D721Med (cell line): ENCODE measurements at places on chromosomes 3 and 15.

- no peak for DNase-seq
Measured at GRCh38 chr3:10354361-10355015, 33.6 kb upstream of the SEC13 start.

DNA sequence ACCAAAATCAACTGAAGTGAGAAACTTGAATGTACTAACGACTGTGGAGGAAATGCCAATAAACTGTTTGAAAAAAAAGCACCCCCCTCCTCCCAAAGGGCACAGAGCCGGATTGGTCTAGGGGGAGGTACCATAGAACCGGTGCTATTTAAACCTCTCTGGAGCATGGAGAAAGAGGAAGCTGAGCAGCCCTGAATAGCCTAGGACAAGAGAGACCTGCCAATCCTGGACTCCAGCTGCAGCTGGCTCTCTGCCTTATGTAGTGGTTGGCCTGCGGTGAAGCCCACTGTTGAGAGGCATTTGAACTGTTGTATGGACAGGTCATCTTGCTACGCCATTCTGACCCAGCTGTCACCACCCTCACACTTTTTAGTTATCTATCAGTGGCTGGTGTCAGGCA, 1.5 kb upstream of the SH3GL3 start:
- DNase-seq: no peak

GRCh38 chr3:126344380-126345041, 12.7 kb downstream of the KLF15 start:
- no peak for DNase-seq

- no peak for DNase-seq
Measured at GRCh38 chr3:36653095-36653494, 111.3 kb downstream of the DCLK3 start.

DNA sequence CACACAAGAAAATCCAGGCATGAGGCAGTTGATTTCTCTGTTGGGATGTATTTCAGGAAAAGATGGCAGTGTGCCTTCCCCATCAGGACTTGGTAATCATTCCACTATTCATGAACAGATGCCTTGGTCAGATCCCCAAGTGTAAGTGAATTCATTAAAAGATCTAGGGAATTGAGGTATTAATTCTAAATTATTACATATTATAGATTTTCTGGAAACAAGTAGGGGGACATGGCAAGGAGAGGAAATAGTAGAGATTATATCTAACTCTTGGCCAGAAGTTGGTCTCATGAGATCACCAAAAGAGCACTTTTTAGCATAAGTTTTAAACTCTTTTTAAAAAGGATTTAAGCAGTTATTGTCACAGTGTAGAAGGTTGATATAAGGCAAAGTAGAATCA, 74.4 kb upstream of the MDFIC2 start:
- no peak for DNase-seq

DNA sequence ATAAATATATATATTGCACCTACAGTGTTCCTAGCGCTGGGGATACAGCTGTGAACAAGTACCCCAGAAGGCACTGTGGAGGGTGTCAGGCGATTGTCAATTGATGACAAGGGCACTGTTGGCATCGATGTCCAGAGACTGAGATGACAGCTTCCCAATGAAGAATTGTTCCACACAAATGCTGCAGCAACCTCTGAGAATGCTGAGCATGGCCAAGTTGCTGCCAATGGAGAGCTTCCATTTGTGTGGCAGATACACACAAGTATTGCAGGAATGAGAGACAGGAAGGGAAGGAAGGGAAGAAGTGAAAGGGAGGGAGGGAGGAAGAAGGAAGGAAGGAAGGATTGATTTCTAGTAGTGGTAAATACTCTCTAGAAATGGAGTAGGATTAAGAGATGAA, 21.9 kb downstream of the LRTM1 start:
- no peak for DNase-seq

- no peak for DNase-seq
Measured at GRCh38 chr3:194893121-194893987, 207.7 kb downstream of the FAM43A start.

DNA sequence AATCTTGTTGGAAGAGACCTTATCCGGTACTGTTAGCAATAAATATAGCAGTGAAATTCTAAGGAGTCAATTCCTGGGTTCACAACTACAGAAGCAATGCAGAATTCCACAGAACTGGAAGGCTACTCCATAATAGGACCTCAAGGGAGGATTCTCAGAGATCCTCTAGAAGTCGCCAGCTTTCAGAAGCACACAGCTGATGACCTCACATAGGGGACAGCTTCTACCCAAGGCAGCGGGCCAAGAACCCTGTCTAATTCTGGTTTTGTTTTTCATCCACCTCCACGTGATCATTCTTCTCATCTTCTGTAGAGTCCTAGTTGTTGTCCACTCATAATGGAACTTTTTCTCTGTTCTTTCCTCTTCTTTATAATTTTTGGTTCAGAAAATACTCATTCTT, 99.4 kb downstream of the ERC2 start:
- no peak for DNase-seq

DNA sequence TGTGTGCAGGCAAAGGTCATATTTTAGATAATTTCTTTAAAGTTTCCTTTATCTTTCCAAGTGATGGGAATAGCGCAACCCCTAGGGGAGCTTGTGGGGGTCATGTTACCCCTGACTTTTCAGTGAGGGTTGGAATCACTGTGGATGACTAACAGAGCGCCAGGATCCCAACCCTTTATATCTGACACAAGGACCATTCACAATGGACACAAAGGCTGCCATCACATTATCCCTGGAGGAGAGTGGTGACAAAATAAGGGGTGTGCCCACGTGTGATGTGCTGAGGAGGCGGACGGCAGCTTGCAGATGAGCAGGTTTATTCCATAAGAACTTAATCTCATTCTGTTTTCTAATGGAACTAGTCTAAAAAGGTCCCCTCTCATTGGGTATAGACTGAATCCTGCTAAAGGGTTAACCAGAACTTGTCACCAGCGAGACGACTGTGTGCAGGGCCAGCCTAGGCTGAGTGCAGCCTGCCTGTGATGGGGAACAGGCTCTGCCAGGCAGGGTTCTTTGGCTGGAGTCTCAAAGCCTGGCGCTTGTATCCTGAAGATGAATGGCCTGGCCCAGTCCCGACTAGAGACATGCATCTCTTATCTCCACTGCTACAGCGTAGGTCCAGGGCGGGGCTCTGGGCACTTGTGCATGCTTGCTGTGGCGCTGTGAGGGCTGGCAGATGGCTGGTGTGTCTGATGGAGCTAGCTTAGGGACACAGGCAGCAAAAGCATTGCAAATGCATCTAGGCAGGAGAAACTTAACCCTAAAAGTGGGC, 50.2 kb downstream of the CHDH start:
- peak; percentile 66 for DNase-seq

- no peak for DNase-seq
Measured at GRCh38 chr3:147267434-147267833, 138.9 kb downstream of the ZIC4 start.

DNA sequence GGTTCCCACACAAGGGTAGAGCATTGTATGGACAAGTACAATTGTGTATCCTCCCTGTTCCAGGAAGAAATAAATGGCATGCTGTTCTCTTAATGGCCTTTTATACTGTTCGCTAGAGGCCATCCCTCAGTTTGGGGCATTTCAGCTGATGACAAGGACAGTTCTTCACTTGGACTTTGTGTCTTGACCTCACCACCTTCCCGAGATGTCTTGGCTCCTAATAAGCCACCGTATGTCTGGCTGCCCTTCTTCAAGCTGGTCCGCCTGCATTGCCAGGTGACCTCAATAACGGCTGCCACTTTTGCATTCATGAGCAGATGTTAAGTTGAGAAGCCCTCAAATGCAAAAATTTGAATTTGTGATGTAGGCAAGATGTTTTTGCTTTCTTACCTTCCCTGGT, 24.1 kb downstream of the ZBTB38 start:
- no peak for DNase-seq

DNA sequence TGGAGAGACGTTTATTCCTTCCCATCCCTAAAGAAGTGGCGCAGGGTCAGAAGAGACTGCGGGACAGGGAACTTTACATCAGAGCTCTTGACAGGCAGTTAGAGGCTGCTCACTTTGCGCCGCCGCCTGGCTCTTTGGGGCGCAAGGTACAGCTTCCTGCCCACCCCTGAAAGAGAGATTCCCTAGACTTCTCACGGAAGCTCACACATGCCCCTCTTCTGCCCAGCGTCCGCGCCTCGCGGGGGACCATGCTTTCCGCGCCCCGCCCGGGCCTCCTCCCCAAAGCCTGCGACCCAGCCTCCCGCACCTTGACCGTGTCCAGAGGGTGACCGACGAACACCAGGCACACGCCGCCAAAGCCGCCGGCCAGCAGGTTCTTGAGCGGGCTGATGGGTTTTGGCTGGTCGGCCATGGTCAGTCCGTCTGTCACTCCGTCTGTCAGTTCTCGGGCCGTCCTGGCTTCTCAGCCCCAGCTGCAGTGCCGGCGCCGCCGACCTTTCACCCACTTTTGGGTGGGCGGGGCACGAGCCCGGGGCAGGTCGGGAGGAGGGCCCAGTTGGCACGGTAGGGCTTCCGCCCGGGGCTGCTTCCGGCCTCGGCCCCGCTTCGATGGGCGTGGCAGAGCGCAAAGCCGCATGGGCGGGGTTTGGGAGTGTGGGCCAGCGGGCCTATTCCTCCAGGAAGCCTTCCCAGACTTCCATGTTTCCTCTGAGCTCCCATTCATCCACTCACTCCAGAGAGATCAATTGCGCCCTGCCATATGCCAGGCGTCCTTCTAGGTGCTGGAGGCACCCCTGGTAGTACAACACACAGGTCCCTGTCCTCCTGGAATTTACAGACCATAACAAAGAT, at the start of gene SLC25A20:
TSS of gene SLC25A20 (minus strand) at position 500 of the 852 bp plus-strand sequence. CDS start at position 412, 88 bp downstream.
- DNase-seq: peak; percentile 66

DNA sequence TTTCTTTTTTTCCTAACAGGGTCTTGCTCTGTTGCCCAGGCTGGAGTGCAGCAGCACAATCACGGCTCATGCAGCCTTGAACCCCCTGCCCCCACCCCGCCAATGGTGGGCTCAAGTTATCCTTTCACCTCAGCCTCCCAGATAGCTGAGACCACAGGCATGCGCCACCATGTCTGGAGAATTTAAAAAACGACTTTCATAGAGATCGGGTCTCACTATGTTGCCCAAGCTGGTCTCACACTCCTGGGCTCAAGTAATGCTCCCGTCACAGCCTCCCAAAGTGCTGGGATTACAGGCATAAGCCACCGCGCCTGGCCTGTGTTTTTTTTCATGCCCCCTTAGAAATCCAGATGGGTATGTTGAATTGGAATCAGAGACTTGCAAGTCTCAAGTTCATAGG, 40.3 kb downstream of the ERICH6 start:
- DNase-seq: no peak

DNA sequence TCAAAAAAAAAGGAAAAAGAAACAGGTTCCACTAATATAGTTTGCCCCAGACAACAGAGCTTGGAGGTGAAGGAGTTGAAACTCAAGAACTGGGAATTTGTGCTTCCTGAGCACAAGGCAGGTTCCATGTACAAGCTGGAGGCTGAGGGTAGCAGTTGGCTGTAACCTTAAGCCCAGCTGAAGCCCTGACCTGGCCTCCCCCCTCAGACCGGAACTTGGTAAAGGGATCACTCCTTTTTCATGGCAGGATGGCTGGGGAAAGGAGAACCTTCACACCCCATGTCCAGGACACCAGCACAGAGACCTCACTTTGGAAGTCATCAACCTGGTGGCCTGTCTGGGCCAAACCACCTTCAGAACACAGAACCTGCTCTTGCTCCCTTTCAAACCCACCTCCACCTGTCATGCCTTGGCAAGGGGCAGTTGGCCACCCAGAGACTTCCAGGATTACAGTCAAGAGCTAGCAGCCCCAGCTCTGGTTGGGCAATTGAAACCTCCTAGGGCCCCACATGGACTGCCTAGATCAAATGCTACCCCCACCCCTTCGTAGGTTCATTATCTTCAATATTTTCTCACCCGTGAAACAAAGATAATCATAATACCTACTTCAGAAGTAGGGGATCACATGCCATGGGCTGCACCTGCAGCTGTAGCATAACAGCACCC, 3.5 kb downstream of the RPL29 start:
- DNase-seq: no peak

GRCh38 chr15:69575387-69575786, 122.8 kb downstream of the RPLP1 start:
- DNase-seq: no peak

- DNase-seq: no peak
Measured at GRCh38 chr3:157319672-157320071, 117.0 kb upstream of the PTX3 start.

DNA sequence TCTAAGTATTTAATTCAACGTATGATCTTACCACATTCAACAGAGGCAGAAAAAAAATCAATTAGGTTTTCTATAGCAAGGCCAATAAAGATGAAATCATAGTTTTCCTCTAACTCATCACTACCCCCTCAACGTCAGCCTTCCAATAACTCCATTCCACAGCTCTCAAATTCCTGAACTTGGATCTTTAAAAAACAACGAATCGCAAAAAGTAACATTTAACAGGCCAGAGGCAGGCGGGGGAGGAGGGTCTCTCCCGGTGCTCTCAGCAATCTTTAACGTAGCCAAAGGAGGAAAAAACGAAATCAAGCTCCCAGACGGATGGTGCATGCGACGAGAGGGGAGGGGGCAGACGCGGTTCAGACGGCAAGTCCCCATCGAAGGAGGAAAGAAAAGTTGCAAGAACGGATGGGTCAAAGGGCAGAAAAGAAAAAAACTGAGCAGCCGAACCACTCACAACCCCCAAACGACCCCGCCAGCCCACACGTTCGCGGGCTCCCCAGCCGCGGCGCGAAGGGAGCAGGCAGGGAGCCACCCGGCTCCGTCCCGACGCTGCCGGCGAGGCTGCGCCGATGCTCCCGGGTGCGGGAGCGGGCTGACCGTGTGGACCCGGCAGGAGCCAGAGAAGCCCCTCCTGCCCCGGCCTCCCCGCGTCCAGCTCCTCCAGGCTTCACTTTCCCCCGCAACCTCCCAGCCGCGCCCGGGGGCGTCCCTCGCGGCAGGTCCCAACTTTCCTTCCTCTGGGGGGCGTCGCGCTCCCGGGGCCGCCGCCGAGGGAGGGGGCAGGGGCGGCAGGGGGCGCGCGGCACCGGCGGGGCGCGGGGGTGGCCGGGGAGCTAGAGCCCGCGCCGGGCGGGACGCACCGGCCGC, 703 bp downstream of the PEAK1 start:
- DNase-seq: peak; percentile 20

GRCh38 chr3:52238761-52239701, at the start of gene TWF2:
Gene TWF2, minus strand, starts transcription at chr3:52239158. Its CDS starts 142 bp downstream, at chr3:52239016.
- DNase-seq: peak; percentile 99

- DNase-seq: no peak
Measured at GRCh38 chr3:127817406-127817841, 4.9 kb downstream of the MGLL start.

DNA sequence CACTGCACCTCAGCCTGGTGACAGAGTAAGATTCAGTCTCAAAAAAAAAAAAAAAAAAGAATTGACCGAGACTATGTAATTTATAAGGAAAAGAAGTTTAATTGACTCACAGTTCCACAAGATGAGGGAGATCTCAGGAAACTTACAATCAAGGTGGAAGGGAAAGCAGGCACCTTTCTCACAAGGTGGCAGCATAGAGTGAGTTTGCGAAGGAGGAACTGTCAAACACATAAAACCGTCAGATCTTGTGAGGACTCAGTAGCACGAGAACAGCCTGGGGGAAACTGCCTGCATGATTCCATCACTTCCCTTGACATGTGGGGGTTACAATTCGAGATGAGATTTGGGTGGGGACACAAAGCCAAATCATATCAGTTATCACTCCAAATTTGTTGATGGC, 380.9 kb downstream of the EDEM1 start:
- DNase-seq: no peak
